Vagina (tissue), 2 donors: ENCODE measurements at places on chromosomes 2 and 18.

DNA sequence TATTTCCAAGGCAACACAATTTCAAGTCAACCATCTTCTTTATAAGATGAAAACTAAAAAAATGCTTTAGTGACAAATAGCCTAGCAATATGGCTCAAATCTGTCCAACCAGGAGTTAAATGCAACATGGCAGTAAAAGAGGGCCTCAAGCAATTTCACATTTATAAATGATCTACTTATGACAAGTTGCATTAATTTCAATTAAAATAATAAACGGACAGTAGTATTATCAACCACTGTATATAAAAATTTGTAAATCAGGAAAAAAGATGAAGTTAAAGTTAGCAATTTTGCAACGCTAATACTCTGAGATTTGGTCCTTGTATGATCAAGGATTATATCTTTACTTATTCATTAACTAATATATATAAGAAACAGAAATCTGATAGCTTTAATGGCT lies 19.3 kb downstream of the CCDC88A start:
- no peak for DNase-seq
- H3K27ac ChIP-seq: no peak overlapping the region
- H3K27me3 ChIP-seq: no peaks in the 10 kb centered on the region
- H3K4me3 ChIP-seq: no peak overlapping the region
- H3K4me1 ChIP-seq: no peaks in the 10 kb centered on the region
- H3K36me3 ChIP-seq: no peaks in the 10 kb centered on the region

DNA sequence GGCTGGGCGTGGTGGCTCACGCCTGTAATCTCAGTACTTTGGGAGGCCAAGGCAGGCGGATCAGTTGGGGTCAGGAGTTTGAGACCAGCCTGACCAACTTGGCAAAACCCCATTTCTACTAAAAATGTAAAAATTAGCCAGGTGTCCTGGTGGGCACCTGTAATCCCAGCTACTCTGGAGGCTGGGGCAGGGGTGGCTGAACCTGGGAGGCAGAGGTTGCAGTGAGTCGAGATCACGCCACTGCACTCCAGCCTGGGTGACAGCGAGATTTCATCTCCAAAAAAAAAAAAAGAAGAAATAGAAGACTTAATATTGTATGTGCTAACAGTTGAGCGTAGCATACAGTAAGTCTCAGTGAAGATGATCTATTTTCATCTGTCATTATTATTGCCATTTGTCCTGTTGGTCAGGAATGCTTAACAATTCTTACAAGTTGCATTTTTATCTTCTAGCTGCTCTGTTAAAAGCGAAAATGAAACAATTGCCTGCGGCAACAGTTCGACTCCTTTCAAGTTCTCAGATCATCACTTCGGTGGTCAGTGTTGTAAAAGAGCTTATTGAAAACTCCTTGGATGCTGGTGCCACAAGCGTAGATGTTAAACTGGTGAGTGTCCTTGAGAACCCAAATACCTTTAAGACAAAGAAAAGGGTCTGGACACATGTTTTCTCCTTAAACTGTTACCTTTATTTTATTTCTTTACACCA lies 7.2 kb downstream of the PMS1 start:
- H3K27me3 ChIP-seq: no peaks in the 10 kb centered on the region
- no peak for DNase-seq
- H3K4me1 ChIP-seq: no peaks in the 10 kb centered on the region
- no peak overlapping the region for H3K4me3 ChIP-seq
- no peaks in the 10 kb centered on the region for H3K36me3 ChIP-seq

- DNase-seq: no peak
- H3K4me3 ChIP-seq: no peak overlapping the region
- H3K27ac ChIP-seq: no peak overlapping the region
- no peaks in the 10 kb centered on the region for H3K4me1 ChIP-seq
These were observed 133.5 kb upstream of the DTNA start for GRCh38 chr18:34576622-34577021.

GRCh38 chr2:69103419-69103818 lies 90.4 kb downstream of the ANTXR1 start:
- DNase-seq: no peak
- H3K36me3 ChIP-seq: no peaks in the 10 kb centered on the region
- H3K4me3 ChIP-seq: no peak overlapping the region
- peaks cover 26% of the 10 kb centered on the region for H3K4me1 ChIP-seq

DNA sequence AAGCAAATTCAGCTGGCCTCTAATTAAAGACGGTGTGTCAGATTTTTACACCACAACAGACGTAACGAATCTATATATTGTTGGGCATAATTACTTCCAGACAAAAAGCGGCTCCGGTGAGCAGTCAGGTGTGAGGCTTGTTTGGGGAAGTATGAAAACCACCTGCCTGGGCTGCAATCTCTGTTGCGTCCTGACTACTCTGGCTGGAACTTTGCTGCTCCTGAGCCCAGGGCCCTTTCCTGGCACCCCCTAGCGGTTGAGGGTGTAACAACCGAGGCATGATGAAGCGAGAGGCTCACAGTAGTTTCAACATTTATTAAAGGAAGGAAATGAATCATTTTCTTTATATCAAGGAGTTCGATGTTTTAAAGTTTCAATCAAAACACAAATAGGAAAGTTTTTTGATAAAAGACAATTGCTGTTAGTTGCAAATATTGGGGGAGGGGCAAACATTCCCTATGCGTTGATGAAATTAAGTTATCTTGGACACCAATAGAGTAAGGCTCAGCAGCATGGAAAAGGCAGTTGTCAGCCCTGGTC lies 10.6 kb upstream of the ITGB6 start:
- DNase-seq: no peak
- no peak overlapping the region for H3K27ac ChIP-seq
- H3K27me3 ChIP-seq: no peaks in the 10 kb centered on the region
- H3K4me1 ChIP-seq: peaks cover 39% of the 10 kb centered on the region

DNA sequence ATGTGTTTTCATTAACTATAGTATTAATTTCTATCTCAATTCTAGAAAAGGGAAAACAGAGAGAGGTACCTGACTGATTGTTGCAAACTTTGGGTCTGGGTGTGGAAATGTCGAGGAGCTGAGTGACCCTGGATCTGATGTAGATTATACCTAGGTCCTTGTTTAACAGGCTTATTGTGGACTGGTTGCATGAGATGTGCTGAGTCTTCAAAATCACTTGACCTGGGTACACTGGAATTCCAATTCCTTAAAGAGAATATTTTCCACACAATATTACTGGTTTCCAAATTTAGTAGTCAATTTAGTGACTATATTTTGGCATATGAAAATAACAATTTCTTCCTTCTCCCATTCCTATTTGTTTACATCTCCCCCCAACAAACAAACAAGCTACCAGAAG lies 13.6 kb downstream of the DUSP11 start:
- H3K27ac ChIP-seq: no peak overlapping the region
- no peak for DNase-seq
- no peaks in the 10 kb centered on the region for H3K4me1 ChIP-seq
- no peak overlapping the region for H3K4me3 ChIP-seq
- H3K27me3 ChIP-seq: no peaks in the 10 kb centered on the region

GRCh38 chr18:61334491-61334850 lies 1.2 kb downstream of the CDH20 start:
- H3K27ac ChIP-seq: no peak overlapping the region
- no peak for DNase-seq
- H3K27me3 ChIP-seq: no peaks in the 10 kb centered on the region
- peak overlapping the region; percentile 22 for H3K4me3 ChIP-seq

DNA sequence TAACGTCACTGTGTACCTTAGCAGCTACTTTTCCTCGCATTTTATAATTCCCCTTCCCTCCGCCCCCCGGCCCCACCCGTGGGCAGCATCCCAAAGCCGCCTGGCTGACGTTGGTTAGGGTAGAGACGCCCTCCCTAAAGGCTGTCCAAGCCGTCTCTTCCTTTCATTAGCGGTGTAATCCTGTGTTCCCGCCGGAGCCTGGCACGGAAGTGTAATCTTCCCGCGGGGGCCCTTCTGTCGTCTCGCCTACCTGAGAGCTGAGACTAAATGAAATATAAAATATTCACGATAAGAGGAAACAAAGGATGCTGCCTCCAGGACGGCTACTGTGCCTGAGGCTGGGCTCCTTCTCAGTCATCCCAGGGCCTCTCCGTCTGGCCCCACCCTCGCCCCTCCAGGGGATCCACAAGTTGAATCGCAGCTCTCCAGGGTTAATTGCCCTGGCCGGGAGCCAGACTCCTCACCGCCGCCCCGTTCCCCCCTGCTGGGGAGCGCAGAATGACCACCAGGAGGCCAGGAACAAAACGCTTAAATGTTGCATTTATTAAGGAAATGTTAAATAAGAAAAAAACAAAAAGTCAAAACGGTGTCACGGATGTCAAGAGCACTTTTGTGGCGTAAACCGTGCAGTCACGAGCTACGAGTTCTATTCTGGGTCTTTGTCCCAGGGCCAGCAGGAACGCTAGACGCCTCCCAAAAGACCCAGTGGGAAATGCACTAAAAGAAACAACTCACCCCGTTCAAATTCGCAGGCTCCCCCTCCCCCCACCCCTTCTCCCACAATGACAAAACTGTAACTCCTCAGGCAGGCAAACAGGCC lies 1.5 kb downstream of the RPRM start:
- H3K4me1 ChIP-seq: peaks cover 27% of the 10 kb centered on the region
- no peaks in the 10 kb centered on the region for H3K36me3 ChIP-seq
- peak overlapping the region; percentile 51 for H3K4me3 ChIP-seq
- no peaks in the 10 kb centered on the region for H3K27me3 ChIP-seq
- DNase-seq: no peak

GRCh38 chr2:42924418-42924886 lies 132.1 kb upstream of the HAAO start:
- H3K4me3 ChIP-seq: peak overlapping the region; percentile 4
- peak overlapping the region; percentile 91 for H3K27ac ChIP-seq
- peaks cover 90% of the 10 kb centered on the region for H3K4me1 ChIP-seq
- H3K36me3 ChIP-seq: no peaks in the 10 kb centered on the region
- DNase-seq: no peak

- H3K4me3 ChIP-seq: no peak overlapping the region
- no peaks in the 10 kb centered on the region for H3K36me3 ChIP-seq
These were observed 132.1 kb upstream of the EPC2 start for GRCh38 chr2:148512501-148512900.
